ENCODE measurements at places on chromosomes 1 and 21.

DNA sequence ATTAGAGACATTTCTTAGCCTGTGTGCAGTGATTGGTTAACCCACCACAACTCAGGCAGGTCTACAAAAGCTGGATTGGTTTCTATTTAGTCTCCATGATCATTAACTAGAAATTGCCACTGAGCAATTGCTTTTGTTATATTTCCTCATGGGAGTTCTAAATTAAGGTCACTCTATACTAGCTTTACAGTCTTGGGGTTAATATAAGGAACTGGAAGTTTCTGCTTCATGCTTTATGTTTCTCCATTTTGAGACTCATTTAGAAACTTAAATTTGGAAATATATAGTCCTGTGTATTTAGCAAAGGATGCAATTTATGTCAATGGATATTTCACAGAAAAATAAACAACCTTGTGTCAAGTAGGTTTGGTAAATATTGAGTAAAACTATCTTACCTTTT is 137.5 kb downstream of the HLX start:
- DNase-seq, result no peak

DNA sequence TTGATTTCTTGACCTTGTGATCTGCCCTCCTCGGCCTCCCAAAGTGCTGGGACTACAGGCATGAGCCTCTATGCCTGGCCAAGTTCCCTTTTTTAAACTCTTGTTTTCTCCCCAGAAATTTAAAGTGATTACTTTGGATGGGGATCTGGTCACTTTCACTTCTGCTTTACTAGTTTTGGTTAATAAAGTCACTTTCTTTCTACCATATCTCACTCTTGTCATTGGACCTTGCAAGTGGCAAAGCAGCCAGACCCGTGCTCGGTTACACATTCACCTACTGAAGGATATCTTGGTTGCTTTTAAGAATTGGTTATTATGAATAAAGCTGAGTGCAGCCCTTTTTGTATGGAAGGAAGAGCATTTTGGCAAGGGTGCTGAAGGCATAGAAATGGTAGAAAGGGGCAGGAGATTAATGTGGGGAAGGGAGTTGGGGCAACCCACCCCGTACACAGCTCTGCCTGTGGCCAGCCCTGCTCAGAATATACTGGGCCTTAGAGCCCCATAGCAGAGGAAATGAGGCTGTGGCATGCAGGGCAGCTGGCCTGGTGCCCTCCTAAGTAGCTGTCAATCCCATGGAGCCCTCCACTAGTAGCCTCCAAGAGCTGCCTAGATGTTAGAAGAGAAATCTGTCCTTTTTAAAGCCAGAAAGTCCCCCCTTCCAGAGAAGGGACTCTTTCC is 40.7 kb downstream of the CD2 start:
- DNase-seq, result no peak

DNA sequence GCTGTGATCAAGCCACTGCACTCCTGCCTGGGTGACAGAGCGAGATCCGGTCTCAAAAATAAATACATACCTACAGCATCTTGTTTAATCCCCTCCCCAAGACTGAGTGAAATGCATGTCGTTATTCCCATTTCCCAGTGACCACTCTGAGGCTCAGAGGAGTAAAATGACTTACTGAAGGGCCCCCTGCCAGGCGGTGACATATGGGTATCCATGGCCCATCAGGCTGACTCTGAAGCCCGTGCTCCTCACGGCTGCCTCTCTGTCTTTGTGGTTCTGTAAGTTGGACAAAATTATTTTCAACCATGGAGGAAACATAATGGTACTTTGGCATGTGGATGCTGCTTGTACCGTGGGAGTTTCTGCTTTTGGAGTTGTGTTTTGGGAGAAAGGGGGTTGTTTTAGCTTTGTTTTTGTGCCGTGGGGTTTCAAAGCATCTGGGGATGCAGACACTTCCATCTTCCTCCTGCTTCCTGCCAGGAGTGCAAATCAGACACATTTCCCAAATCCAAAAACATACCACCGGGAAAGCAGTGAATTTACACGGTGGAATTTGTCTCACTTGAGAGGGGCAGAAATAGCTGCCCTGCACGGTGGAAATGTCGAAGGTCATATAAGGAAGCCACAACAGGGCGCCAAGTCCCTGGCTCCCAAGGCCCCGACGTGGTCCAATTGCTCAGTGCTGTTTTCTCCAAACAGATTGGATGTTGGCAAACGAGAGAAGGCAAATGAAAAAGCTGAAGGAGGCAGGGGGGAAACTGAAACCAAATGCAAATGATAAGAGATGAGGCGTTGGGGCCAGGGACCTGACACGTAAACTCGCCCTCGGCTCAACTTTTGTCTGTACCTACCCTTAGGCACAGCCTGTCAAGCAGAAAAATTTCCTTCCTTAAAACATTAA is 17.1 kb upstream of the PINK1 start:
- DNase-seq, result no peak

DNA sequence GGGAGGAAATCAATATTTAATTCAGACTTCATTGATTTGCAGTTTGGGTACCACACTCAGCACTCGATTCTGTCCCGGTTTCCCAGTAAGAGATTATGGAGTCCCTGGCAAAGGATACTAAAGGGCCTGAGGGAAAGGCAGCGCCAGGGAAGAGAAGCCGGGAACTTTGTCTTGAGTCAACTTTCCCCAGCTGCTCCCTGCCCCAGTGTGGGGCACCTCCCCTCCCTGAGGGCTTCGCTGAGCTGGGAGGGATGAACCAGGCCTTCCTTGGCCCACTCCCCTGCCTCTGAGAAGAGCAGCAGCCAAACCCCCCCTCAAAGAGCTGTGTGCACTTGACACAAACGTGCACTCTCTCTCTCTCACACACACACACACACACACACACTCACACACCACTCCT is 32.6 kb downstream of the OPTC start:
- no peak for DNase-seq

- DNase-seq, result no peak
These were observed 681.5 kb downstream of the MATN1 start for GRCh38 chr1:30041741-30042437.

DNA sequence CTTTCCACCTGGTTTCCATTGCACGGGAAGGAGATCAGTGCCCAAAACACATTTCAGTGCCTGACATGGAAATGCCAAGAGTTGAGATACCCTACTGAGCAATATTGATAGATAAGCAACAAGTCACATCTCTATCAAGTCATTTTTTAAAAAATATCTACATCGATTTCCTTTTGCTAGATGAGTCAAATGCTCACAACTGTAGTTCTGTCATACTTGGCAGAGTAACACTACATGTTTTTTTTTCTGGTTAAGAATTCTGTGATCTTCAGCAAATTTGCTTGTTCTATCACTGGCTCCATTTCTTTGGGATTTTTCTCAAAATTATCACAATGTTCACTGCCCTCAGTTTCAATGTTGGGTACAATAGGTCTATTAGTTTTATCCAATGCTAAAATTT is 145.4 kb downstream of the ZC3H11B start:
- no peak for DNase-seq

DNA sequence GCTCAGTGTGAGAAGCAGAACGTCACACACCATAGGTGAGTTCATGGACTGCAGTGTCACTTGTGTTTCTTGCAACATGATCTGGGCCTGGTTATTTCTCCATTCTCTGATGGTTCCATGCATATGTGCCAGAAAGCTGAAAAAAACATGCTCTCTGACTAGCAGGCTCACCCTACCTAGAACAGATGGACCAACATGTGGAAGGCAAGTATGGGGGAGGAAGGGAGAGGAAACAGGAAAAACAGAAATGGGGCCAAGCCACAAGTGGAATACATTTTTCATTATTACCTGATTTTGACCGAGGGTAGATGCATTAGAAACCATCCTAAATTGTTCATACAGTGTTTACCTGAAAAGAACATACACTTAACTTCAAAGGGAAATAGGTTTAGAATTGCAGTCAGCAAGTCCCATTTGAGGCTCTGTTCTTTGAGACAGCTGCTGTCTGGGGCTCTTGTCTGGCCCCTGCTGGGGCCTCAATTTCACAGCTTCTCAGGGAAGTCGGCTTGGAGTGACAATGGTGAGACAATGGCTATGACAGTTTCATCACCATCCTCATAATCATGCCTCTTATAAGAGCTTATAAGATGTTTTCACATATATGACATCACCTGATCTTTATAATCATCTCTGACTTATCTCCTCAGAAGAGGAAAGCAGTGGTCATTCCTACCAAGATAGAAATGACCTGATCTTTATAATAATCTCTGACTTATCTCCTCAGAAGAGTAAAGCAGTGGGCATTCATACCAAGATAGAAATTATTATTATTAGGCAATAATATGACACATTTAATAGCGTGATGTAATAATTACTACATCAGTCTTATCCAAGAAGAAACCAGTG is 327.3 kb downstream of the SIPA1L2 start:
- DNase-seq, result no peak

DNA sequence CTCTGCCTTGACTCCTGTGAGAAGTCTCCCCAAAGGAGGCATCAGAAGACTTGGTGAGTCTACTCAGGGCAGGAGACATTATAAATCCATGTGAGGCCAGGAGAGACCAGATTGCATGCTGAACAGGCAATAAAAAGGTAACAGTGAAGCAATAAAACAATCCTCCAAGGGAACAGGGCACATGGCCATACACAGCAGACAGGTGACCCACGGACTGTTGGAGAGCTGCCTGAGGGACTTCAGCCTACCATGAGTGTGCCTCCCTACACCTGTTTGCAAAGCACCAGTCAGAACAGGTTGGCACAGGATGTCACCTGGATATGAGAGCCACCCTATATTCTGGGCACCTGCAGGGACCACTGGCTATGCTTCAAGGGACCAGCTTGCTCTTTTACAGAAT is 67.6 kb downstream of the MAB21L3 start:
- no peak for DNase-seq

Measured in right lung (tissue), 10 donors.